Glutamatergic neuron (in vitro differentiated cells): ENCODE measurements at places on chromosomes 1 and 21. TPM values are rescaled to one million over a fixed set of nuclear protein-coding genes. Genes with fewer than 3 reads are reported as not detected.

GRCh38 chr21:25857308-25858074 lies 122.7 kb downstream of the GABPA start:
- DNase-seq: no peak
- H3K4me1 ChIP-seq: no peaks in the 10 kb centered on the region
- H3K36me3 ChIP-seq: no peaks in the 10 kb centered on the region
- no peaks in the 10 kb centered on the region for H3K27me3 ChIP-seq
- no peak overlapping the region for H3K27ac ChIP-seq
- no peak overlapping the region for H3K4me3 ChIP-seq

- H3K27ac ChIP-seq: no peak overlapping the region
- peaks cover 13% of the 10 kb centered on the region for H3K4me1 ChIP-seq
- H3K4me3 ChIP-seq: no peak overlapping the region
- peaks cover 15% of the 10 kb centered on the region for H3K36me3 ChIP-seq
- no peaks in the 10 kb centered on the region for H3K27me3 ChIP-seq
Observed at GRCh38 chr1:245858022-245858721, 648.9 kb downstream of the SMYD3 start.

DNA sequence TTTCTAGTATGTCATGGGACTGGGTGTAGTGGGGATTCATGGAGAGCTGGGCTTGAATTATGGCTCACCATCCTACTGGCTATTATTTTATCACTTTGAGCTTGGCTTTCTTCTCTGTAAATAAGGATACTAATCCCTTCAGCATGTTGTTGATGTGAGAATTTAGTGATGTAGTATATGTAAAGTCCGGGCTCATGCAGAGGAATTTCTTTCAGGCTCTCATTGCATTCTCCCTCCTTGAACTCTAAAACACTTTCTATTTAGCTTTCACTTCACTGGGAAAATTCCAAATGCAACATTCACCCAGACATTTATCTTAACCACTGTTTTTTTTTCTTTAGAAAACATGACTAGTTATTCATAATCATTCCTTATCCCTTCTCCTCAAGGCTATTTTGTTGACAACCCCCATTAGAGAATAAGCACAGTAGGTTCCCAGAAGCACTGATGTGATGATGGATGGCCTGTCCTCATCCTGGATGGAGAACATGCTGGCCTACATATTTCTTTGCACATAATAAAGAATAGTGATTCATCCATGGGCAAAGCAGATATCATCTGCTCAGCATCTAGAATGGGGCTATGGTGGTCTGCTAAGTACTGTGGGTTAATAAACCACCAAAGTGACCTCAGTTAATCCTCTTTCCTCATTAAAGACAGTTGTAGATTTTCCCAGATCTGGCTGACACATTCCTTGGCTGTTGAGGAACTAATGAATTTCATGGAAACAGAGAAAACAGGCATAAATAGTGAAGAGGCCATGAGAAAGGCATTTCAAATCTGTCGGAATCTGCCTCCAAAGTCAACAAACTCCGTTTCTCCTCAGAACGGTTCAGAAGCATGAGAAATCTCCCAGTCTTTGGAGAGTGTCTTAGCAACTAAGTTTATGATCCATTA lies 68.0 kb upstream of the CYP2J2 start:
- H3K27ac ChIP-seq: no peak overlapping the region
- no peak for DNase-seq
- no peaks in the 10 kb centered on the region for H3K27me3 ChIP-seq
- H3K4me1 ChIP-seq: peaks cover 14% of the 10 kb centered on the region

DNA sequence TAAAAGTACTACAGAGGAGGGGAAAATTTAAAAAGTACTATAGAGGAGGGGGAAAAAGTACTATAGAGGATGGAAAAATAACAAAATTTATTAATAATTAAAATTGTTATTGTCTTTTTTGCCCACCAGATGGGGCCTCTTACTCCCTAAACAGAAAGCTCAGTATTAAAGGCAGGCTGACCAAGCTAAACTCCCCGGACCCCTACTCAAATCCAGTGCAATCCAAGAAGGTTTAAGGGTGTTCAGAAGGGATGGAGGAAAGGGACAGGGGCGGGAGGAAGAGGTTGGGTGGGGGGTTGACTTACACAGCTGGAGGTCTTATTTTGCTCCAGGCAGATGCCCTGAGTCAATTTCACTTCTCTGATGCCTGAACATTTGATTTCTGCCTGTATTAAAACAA lies 13.7 kb downstream of the CD34 start:
- H3K27me3 ChIP-seq: peaks cover 4% of the 10 kb centered on the region
- no peaks in the 10 kb centered on the region for H3K4me1 ChIP-seq
- no peak for DNase-seq

- H3K4me3 ChIP-seq: no peak overlapping the region
- no peak overlapping the region for H3K27ac ChIP-seq
- DNase-seq: no peak
- H3K36me3 ChIP-seq: no peaks in the 10 kb centered on the region
- peaks cover 32% of the 10 kb centered on the region for H3K4me1 ChIP-seq
Observed at GRCh38 chr1:14699620-14700019, 101.1 kb downstream of the KAZN start.

DNA sequence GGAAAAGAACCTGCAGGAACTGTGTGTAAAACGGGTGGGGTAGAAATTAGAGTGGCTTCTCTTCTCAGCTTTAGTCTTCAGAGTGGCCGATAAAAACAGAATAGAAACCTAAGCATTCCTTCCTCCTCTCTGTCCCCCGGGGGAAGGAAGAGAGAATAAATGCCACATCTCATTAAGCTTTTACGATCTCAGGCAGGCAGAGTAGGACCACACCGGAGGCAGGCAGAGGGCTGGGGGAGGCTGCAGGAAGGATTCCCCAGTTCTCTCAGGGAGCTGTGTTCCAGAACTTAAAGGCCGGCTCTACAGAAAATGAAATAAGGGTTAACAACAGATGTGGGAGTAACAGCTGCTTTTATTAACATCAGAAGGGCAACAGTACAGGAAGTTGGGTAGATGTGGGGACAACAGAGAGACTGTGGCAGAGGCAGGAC lies 24.5 kb upstream of the MEF2D start:
- peak overlapping the region; percentile 16 for H3K27ac ChIP-seq
- H3K36me3 ChIP-seq: no peaks in the 10 kb centered on the region
- H3K4me3 ChIP-seq: peak overlapping the region; percentile 9
- H3K4me1 ChIP-seq: peaks cover 30% of the 10 kb centered on the region
- no peak for DNase-seq

GRCh38 chr1:118201524-118201923 lies 16.5 kb upstream of the SPAG17 start:
- H3K4me1 ChIP-seq: no peaks in the 10 kb centered on the region
- H3K27ac ChIP-seq: no peak overlapping the region
- no peaks in the 10 kb centered on the region for H3K36me3 ChIP-seq
- no peak overlapping the region for H3K4me3 ChIP-seq
- no peaks in the 10 kb centered on the region for H3K27me3 ChIP-seq

- peaks cover 11% of the 10 kb centered on the region for H3K27me3 ChIP-seq
- H3K36me3 ChIP-seq: no peaks in the 10 kb centered on the region
- no peak overlapping the region for H3K27ac ChIP-seq
- DNase-seq: peak; percentile 45
- peak overlapping the region; percentile 95 for H3K4me3 ChIP-seq
- peaks cover 6% of the 10 kb centered on the region for H3K4me1 ChIP-seq
Observed at GRCh38 chr1:161473348-161473747, 31.9 kb upstream of the FCGR2A start.

- no peaks in the 10 kb centered on the region for H3K36me3 ChIP-seq
- no peak overlapping the region for H3K4me3 ChIP-seq
- H3K27ac ChIP-seq: no peak overlapping the region
- H3K4me1 ChIP-seq: peaks cover 10% of the 10 kb centered on the region
- no peak for DNase-seq
Observed at GRCh38 chr1:9845914-9846313, 22.1 kb upstream of the CLSTN1 start.

GRCh38 chr1:200787896-200788387 lies 49.2 kb downstream of the CAMSAP2 start:
- H3K36me3 ChIP-seq: peaks cover 4% of the 10 kb centered on the region
- no peaks in the 10 kb centered on the region for H3K4me1 ChIP-seq
- H3K27me3 ChIP-seq: no peaks in the 10 kb centered on the region

DNA sequence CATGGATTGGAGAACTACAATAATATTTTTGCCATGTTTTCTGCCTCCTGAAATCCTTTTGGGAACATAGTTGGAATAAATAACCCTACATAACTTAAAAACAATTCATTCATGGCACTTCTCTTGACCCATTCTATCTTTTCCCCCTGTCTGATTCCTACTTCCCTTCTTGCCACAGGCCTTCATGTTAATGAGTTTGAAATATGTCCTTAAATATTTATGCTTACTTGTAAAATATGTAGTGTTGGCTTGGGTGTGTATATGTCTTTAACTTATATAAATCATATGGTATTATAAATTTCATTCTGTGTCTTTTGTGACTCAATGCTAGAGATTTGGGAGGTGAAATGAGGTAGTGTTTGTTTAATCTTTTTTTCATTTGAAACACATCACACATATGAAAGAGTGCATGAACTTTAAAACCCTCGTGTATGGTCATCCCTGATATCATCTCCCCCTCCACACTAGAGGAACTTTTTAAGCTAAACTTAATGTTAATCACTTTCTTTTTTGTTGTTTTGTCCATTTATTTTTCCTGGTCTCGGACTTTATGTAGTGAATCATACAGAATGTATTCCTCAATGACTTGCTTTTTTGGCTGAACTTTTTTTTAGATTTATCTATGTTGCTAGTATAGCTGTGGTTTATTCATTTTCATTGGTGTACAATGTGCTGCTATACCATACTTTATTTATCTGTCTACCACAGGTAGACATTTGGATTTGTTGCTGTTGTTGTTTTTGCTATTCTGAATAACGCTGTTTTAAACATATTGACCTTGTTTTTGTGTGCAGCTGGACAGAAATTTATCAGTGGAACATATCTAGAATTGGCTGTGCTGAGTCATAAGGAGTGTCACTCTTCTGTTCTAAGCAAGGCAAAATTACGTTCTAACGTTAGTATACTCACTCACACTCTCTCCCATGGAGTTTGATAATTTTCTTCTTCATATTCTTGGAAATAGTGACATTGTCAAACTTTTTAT lies 441.6 kb downstream of the PLPP3 start:
- no peak overlapping the region for H3K4me3 ChIP-seq
- H3K27me3 ChIP-seq: peaks cover 1% of the 10 kb centered on the region
- H3K36me3 ChIP-seq: no peaks in the 10 kb centered on the region
- DNase-seq: no peak
- no peaks in the 10 kb centered on the region for H3K4me1 ChIP-seq

DNA sequence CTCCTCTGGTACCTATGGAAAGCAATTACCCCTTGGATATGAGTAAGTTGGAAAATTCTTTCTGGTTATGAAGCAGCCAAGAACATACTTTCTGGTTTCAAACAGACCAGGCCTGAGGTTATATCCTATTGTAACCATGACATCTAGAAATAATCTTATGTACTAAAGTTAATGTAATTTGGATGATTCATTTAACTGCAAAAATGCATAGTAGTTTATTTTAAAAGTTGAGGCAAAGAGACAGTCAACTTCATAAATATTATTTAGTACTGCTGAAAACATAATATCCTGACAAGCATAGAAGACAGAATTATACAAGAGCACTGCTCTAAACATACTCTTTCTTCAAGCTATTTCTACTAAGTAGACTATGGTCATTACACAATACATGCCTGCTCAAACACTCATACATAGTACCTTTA lies 25.5 kb downstream of the ODF2L start:
- no peaks in the 10 kb centered on the region for H3K36me3 ChIP-seq
- H3K4me3 ChIP-seq: no peak overlapping the region
- H3K27ac ChIP-seq: no peak overlapping the region
- no peak for DNase-seq

- no peaks in the 10 kb centered on the region for H3K4me1 ChIP-seq
- DNase-seq: no peak
- no peak overlapping the region for H3K4me3 ChIP-seq
Observed at GRCh38 chr1:113321771-113322387, 68.4 kb upstream of the MAGI3 start.

- DNase-seq: no peak
- no peaks in the 10 kb centered on the region for H3K27me3 ChIP-seq
Observed at GRCh38 chr1:89746424-89747149, 74.2 kb upstream of the LRRC8D start.

- no peaks in the 10 kb centered on the region for H3K36me3 ChIP-seq
- no peak for DNase-seq
- H3K27me3 ChIP-seq: no peaks in the 10 kb centered on the region
- H3K27ac ChIP-seq: no peak overlapping the region
- H3K4me3 ChIP-seq: no peak overlapping the region
Observed at GRCh38 chr1:1996207-1996651, 7.4 kb downstream of the CFAP74 start.

- H3K4me1 ChIP-seq: peaks cover 18% of the 10 kb centered on the region
- H3K27me3 ChIP-seq: peaks cover 9% of the 10 kb centered on the region
- no peaks in the 10 kb centered on the region for H3K36me3 ChIP-seq
- DNase-seq: peak; percentile 58
Observed at GRCh38 chr1:6785728-6786505, 663 bp downstream of the CAMTA1 start.

DNA sequence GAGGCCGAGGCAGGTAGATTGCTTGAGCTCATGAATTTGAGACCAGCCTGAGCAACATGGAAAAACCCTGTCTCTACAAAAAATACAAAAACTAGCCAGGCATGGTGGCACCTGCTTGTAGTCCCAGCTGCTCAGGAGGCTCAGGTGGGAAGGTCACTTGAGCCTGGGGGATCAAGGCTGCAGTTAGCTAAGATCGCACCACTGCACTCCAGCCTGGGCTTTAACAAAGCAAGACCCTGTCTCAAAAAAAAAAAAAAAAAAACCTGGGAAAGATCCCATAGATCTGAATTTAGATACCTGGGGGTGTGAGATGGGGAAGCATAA lies 32.9 kb downstream of the NIBAN1 start:
- no peak overlapping the region for H3K27ac ChIP-seq
- H3K4me3 ChIP-seq: no peak overlapping the region
- peaks cover 5% of the 10 kb centered on the region for H3K4me1 ChIP-seq
- H3K36me3 ChIP-seq: no peaks in the 10 kb centered on the region
- H3K27me3 ChIP-seq: no peaks in the 10 kb centered on the region

The VCAM1 gene
- total RNA-seq: 0.98 TPM

The RGS4 gene
- 31.6 TPM for total RNA-seq

The OLIG2 gene
- 21.4 TPM for total RNA-seq

The MAGI3 gene
- 26.3 TPM for total RNA-seq

The FNDC10 gene
- total RNA-seq: 11.9 TPM

The LIPI gene
- total RNA-seq: not detected

The FCRLB gene
- 0.34 TPM for total RNA-seq

The SEMA4A gene
- total RNA-seq: 4.0 TPM

The UBAP2L gene
- total RNA-seq: 259 TPM
